Memory B cell (primary cell): ENCODE measurements at places on chromosomes 4 and X.
A peak's percentile ranks its signal among the peaks of the same experiment; 100 is the strongest.

DNA sequence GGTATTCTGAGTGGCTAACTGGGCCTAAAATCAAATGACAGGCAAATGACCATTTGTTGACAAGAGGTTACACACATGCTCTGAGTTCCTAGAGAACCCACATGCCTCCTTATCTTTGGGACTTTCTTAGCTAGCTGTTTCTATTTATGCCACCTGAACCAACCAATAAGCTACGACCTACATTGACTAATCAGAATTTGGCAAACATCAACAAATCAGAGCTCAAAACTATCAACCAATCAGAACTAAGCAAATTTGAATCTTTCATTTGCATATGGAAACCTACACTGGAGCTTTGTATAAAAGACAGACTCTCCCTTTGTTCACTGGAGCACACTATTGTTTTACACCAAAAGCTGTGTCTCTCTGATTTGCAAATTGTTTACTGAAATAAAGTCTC lies 192.0 kb downstream of the CXXC4 start:
- no peak overlapping the region for H3K27ac ChIP-seq
- H3K27me3 ChIP-seq = no peaks in the 10 kb centered on the region
- H3K4me1 ChIP-seq = no peaks in the 10 kb centered on the region
- DNase-seq = no peak
- no peaks in the 10 kb centered on the region for H3K36me3 ChIP-seq

DNA sequence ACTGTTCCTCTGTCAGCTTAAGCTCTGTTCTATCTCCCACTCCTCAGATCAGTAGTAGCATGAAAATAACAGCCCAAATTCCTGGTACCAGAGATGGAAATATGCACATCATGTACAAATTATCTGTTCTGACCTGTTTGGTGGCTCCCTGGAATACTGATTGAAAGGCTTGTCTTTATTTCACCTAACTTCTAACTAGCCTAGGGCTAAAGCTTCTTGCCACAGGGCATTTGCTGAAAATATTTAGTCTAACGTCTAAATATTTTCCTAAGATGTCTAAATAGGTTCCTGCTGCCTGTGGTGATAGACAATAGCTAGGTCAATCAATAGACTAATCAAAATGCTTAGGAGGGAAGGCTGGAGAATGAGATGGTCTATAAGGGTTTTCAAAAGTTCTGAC lies 12.9 kb upstream of the PRMT9 start:
- no peaks in the 10 kb centered on the region for H3K4me1 ChIP-seq
- peaks cover 3% of the 10 kb centered on the region for H3K27me3 ChIP-seq
- DNase-seq = no peak
- no peak overlapping the region for H3K27ac ChIP-seq

DNA sequence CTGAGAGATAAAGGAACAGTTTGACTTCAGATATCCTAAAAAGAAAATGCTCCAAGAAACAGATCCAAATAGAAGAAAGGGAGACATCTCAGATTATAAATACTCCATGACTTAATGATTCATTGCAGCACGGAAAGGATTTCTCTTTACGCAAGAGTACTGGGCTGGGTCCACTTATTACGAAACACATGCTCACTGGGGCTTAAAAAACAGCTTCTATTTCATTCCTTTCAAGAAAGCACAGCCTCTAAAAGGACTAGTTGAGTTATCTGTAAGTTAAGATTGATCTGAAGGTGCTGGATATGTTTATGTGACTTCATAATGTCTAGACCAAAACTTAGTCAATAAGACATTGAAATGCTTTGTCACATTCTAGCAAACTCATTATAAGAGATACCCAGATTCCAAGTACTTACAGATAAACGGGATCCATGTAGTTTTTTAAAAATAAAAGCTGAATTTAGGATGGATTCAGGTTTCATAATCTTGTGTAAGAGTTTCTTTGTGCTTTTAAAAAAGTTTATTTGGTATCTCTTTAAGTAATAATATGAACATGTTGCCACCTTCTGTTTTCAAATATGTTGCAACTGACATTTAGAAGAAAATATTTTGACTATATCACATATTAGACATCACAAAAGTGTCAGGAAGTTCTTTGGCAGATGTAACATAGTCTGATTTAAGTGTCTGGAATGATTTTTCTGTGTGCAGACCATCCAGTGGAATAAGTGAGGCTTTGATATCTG lies 109.5 kb upstream of the MYOZ2 start:
- no peaks in the 10 kb centered on the region for H3K36me3 ChIP-seq
- DNase-seq = no peak
- H3K27me3 ChIP-seq = peaks cover 11% of the 10 kb centered on the region
- peaks cover 2% of the 10 kb centered on the region for H3K4me1 ChIP-seq
- H3K27ac ChIP-seq = no peak overlapping the region

GRCh38 chr4:184548316-184548647 lies 73.9 kb upstream of the IRF2 start:
- H3K36me3 ChIP-seq = peaks cover 2% of the 10 kb centered on the region
- peaks cover 6% of the 10 kb centered on the region for H3K4me1 ChIP-seq
- no peak overlapping the region for H3K27ac ChIP-seq
- peak overlapping the region; percentile 41 for H3K4me3 ChIP-seq

DNA sequence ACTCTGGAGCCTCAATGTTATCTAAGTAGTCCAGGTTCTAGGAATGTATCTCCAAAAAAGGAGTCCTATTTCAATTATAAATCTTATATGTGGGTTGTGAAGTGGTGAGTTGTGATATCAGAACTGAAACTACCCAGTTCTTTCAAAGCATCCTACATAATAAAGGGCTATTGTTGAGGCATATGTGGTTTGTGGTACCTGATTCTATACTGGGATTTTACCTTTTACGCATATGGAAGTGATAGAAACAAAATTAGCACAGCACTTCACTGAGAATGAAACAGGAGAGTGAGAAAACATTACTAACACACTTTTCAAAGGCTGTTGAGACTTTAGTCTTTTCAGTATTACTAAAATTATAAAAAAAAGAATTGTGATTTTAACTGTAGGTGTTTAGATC lies 417.7 kb upstream of the GALNT7 start:
- H3K27ac ChIP-seq = no peak overlapping the region
- H3K4me3 ChIP-seq = no peak overlapping the region
- no peaks in the 10 kb centered on the region for H3K27me3 ChIP-seq
- H3K36me3 ChIP-seq = no peaks in the 10 kb centered on the region
- DNase-seq = no peak

GRCh38 chr4:151866592-151866918 lies 105.7 kb upstream of the GATB start:
- DNase-seq = no peak
- no peak overlapping the region for H3K4me3 ChIP-seq
- no peaks in the 10 kb centered on the region for H3K27me3 ChIP-seq
- H3K36me3 ChIP-seq = no peaks in the 10 kb centered on the region
- peaks cover 4% of the 10 kb centered on the region for H3K4me1 ChIP-seq
- H3K27ac ChIP-seq = no peak overlapping the region

- DNase-seq = no peak
- H3K27me3 ChIP-seq = peaks cover 1% of the 10 kb centered on the region
- H3K4me1 ChIP-seq = no peaks in the 10 kb centered on the region
- no peak overlapping the region for H3K4me3 ChIP-seq
Measured at GRCh38 chr4:14559646-14560045, 442.6 kb upstream of the CPEB2 start.

- no peaks in the 10 kb centered on the region for H3K36me3 ChIP-seq
- H3K4me3 ChIP-seq = no peak overlapping the region
- no peaks in the 10 kb centered on the region for H3K4me1 ChIP-seq
- peak; percentile 14 for DNase-seq
- no peaks in the 10 kb centered on the region for H3K27me3 ChIP-seq
Measured at GRCh38 chrX:50691820-50692219, 122.2 kb downstream of the SHROOM4 start.

- DNase-seq = no peak
- H3K27ac ChIP-seq = no peak overlapping the region
- peaks cover 3% of the 10 kb centered on the region for H3K27me3 ChIP-seq
Measured at GRCh38 chr4:25451676-25452075, 74.6 kb downstream of the ANAPC4 start.

DNA sequence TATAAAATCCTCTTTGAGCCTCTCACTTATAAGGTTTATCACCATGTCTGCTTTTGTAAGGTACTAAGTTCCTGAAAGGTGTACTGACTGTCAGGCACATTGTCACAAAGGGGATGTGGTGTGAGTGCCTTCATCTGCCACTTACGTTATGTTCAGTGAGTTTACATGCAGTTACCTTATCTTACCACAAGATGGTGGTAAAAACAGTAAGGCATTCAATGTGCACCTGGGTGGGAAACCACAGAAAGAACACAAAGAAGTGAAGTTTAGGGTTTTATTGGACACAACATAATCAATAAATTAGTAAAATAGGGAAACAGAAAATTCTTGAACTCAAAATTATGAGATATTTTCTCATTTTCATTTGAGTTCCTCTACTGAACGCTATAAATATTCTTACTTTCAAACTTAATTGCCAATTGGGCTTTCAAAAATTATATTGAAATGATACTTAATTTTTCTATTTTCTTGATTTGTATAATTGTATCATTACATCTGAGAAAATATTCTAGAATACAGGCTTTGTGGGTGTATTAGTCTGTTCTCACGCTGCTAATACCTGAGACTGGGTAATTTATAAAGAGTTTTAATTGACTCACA lies 650.8 kb downstream of the PCDH7 start:
- H3K27me3 ChIP-seq = no peaks in the 10 kb centered on the region
- H3K4me1 ChIP-seq = no peaks in the 10 kb centered on the region
- no peak for DNase-seq

DNA sequence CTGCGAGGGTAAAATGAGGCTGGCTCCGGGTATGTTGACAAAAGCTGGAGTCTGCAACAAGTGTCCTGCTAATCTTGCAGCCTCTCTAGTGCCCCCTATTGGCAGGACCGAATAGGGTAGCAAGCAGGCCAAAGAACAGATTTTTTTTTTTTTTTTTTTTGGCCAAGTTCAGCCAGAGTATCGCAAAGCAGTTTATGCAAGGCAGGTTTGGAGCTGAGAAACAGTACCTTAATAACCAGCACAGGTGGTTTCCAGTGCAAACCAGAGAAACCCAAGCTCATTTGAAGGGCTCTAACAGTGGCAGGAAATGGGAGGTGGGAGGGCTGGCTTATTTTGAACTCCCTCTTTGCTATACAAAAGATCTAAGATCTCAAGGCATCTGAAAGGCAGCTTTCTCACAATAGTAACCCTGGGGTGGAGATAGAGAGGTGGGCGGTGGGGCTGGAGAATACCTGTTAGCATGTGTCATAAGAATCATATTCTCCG lies 38.2 kb upstream of the OCIAD2 start:
- H3K4me1 ChIP-seq = peaks cover 3% of the 10 kb centered on the region
- H3K27me3 ChIP-seq = peaks cover 18% of the 10 kb centered on the region
- H3K27ac ChIP-seq = no peak overlapping the region

- H3K36me3 ChIP-seq = no peaks in the 10 kb centered on the region
- H3K27me3 ChIP-seq = no peaks in the 10 kb centered on the region
- no peak overlapping the region for H3K27ac ChIP-seq
Measured at GRCh38 chr4:45663003-45663402, 460.9 kb downstream of the GABRG1 start.

- H3K27ac ChIP-seq = no peak overlapping the region
- peaks cover 13% of the 10 kb centered on the region for H3K36me3 ChIP-seq
- no peak for DNase-seq
- no peak overlapping the region for H3K4me3 ChIP-seq
Measured at GRCh38 chr4:85938062-85938461, 421.8 kb downstream of the MAPK10 start.

DNA sequence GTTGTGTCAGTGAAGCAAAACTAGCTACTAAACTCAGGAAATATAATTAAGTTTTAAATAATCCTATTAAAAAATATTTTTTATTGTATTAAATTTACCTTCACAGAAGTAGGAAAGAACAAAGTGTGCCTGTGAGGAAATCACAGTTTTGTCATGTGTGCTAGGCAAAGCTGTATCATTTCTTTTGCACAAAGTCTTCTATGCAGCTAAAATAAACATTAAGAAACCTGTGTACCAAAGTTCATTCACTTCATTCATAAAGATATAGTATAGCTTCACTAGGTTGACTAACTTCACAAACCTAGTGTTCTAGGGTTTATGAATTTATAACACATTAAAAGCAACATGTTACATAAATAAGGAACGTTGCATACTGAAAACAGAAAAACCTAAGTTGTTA lies 131.0 kb downstream of the PDS5A start:
- no peaks in the 10 kb centered on the region for H3K4me1 ChIP-seq
- peaks cover 8% of the 10 kb centered on the region for H3K36me3 ChIP-seq
- no peak for DNase-seq
- no peaks in the 10 kb centered on the region for H3K27me3 ChIP-seq
- no peak overlapping the region for H3K27ac ChIP-seq

DNA sequence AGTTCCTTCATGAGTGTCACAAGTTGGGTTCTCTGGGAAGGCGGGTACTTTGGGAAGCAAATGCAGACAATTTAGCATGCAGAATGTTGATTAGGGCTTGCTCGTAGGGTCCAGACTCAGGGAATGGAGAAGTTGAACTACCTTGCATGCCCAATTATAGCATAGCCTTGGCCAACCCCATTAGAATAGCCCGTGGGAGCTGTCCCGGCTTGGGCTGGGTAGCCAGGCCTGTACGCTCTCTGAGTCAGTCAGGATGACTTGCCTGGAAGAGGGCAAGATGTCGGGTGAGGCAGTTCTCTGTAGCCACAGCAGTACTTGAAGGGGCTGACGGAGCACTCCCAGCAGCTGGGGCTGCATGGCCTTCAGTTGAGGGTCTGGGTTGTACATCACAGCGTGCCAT lies 19.5 kb downstream of the KIAA0232 start:
- H3K36me3 ChIP-seq = peaks cover 4% of the 10 kb centered on the region
- no peak for DNase-seq
- H3K4me1 ChIP-seq = peaks cover 13% of the 10 kb centered on the region
- H3K4me3 ChIP-seq = no peak overlapping the region
- no peaks in the 10 kb centered on the region for H3K27me3 ChIP-seq

DNA sequence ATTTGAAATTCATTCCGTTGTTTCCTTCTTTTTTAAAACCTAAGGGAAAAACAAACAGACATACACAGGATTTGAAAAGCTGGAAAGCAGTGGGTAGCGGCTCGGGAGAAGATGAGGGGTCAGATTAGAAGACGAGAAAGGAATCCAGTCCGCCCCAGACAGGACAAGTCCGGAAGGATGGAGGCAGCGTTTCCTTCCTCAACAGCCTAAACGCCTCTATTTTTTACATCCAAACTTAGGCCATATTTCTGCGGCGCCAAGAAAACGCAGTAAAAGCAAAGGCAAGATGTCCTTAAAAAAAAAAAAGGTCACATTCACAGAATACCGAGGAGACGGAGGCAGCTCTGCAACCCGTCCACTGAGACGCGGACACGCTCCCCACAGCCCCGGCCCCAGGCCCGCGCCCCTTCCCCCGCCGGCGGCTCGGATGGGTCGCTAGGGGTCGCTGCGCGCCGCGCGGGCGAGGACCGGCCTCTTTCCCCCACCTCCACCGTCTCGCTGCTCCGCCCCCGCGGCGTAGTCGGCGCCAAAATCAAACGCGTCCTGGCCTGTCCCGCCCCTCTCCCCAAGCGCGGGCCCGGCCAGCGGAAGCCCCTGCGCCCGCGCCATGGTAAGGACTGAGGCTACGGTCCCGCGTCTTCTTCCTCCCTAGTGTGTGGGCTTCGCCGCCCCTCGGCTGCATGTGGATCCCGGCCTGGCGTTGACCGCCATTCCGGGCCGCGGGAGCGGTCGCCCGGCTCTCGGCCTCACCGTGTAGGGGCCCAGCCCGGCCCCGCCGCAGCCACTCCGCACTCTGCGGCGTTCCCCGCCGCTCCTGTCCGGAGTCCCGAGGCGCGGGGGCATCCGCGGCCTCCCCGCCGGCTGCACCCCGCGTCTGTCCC lies at the start of gene MND1:
Gene MND1 (plus strand): TSS at position 558 of the 881 bp plus-strand sequence. CDS start 50 bp downstream, at position 608.
- H3K4me3 ChIP-seq = peak within 1 kb of the TSS; percentile 92
- H3K27me3 ChIP-seq = no peaks in the 10 kb centered on the region
- H3K4me1 ChIP-seq = peaks cover 16% of the 10 kb centered on the region
- H3K36me3 ChIP-seq = no peaks in the 10 kb centered on the region
